ENCODE measurements at places on chromosomes 6 and 20.

DNA sequence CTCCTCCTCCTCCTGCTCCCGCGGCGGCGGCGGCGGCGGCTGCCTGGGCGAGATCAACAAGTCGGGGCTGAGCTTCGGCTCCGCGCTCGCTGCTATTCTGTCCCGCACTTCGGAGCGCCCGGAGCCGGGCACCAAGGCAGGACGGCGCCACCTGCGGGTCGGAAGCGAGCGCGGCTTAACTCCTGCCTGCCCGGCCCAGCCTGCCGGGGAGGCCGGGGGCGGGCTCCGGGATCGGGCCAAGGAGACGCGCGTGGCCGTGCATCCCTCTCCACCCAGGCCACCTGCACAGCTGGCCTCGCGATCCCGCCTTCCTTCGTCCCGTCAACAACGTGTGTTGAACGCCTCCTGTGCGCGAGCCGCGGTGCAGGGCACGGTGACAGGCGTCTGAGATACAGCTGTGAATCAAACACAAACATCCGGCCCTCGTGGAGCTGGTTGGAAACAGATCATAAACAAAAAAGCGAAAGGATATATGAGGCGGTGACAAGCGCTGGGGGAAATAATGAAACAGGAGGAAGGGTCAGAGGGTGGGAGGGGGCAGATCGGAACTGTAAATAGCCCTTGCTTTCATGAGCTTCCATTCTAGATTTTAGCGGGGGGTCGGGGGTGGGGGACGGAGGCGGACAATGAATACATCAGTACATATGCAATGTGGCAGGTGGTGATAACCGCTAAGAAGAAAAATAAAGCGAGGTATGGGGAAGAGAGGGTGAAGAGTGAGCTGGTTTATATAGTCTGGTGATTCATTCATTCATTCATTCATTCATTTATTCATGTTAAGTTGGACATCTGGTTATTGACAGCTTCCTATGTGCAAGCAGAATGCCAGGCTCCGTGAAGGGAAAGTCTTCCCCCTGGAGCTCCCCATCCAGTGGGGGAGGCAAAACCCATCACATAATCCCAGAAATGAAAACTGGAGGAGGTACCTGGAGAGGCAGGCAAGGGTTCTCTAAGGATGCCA, 2.0 kb upstream of the KCNB1 start:
- DNase-seq, result peak; percentile 92

DNA sequence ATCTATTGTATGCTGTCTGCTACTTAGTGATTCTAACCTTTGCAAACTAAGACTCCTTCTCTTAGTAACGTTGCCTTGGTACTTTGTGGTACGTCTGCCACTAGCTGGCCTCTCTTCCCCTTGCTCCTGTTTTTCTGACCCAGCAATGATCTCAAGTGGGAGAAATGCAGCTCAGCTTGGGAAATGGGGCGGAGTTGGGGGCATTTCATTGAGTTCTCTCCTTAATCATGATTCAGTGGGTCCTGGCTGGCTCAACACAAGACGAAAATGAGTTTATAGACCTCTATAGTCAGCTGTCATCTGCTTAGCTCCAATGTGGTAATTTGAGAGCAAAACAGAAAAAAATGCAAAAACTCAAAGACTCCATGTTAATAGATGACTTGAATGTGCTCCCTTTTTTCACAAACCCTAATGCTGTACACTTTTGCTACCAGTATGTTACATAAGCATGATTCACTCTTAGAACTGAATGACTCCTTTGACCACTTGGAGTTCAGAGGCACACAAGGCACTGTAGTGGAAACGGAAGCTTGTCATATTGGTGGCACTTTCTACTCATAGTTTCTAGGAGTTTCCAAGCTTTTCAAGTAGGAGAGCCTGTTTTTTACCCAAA, 55.3 kb upstream of the SOX4 start:
- no peak for DNase-seq

DNA sequence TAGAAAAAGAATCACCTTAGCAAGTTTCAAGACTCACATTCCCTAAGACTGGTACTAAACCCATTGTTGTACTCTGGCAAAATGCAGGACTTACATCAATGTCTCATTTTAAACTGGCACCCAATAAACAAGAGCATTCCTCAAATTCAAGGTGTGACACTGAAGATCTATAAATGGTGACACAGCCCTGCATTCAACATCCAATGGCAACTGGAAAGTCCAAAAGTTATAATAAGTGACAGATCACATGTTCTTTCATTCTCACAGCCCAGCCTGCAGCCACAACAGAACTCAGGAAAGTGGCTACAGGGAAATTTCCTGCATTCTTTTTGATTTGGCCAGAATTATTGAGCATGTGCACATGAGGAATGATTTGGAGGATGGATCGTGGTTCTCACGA, 57.5 kb downstream of the MBOAT1 start:
- no peak for DNase-seq

- DNase-seq, result no peak
Measured at GRCh38 chr6:69216127-69216526, 580.7 kb downstream of the LMBRD1 start.

DNA sequence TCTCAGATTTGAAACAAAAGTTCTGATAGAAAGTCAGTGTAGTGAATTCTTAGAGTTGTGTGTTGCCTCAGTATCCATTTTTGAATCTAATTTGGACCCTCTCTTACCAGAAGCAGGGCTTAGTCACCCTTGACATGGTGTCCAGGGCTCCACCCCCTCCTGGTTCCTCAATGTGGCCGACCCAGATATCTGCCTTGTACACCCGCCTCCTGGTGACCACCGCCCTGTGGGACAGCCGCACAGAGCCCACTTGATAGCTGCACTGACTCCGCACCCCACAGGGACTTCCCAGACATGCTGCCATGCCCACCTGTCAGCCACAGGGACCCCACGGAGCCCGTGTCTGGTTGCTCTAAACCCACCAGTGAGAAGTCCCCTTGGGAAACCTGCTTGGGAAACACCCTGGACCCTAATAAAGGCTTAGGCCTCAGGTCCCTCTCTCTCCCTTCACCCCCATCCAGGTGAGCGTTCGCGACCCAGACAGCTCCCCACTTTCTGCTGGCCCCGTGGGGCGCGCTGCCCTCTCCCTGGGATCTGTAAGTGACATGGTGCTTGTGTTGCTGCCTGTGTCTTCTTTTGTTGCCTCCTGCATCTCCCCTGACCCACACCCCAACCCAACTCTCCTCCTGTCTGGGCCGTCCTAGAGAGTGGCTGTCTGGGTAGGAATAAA, 47.2 kb upstream of the SYNDIG1 start:
- no peak for DNase-seq

GRCh38 chr6:88513920-88514319, 347.8 kb upstream of the CNR1 start:
- no peak for DNase-seq

DNA sequence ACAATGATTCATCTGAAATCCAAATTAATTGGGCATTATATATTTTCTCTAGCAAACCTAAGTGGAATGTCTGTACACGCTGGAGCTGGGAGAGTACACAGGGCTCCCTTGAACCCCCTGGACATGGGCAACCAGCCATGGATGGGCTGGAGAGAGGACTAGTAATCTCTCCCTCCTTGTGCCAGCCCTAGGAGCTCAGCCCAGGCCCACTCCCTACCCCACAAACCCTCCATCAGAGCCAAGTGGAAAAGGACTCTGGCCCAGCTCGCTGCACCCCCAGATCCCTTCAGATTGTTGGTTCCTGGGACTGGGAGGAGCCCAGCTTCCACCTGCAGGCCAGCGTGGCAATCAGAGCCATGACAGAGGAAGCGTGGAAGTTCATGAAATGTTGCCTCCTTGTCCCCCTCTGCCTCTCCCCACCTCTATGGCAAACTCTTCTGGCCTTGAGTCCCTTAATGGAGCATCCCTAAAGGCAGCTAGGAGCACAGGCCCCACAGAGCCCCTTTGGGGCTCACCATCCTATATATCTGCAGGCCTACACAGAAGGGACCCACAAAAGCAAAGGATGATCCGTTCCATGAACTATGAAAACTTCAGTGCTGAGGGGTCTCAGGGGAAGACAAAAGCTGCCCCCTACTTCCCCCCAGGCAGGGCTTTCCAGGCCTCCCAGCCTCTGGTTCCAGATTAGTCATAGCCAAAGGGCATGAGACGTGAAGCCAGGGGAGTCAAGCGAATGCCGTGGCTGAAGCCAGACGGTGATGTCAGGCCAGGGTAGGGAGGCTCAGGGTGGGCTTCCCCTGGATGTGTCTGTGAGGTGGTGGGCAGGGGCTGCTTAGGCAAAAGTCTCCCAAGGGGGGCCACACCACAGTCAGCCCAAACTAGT, 126.4 kb upstream of the MAFB start:
- DNase-seq, result no peak

DNA sequence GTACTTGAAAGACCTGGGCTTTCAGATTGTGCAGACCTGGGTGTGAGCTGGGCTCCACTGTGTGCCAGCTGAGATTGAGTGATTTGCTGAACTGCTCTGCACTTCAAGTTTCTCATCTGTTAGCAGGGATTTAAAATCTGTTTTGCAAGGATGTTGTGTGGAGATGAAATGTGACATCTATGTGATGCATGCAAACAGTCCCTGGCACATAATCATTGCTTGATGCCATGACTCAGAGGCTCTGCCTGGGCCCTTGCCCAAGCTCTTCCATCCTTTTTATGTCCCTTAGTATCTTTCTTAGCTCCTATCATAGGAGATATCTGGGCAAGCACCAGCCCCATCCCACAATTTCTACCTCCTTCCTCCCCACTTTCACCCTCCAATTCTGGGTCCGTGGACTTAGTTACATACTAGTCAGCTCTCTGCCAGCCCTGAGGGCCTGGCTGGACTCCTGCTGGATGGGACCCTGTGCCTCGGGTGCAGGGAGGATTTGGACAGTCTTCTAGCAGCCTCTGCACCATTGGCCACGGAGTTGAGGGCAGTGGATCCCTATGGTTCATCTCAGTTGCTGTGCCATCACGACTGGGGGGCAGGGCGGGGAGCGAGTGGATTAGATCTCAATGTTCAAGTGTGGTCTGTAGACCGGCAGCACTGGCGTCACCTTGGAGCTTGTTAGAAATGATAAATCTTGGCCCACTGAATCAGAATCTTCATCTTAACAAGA, 103.6 kb downstream of the MAP3K7 start:
- DNase-seq, result no peak

DNA sequence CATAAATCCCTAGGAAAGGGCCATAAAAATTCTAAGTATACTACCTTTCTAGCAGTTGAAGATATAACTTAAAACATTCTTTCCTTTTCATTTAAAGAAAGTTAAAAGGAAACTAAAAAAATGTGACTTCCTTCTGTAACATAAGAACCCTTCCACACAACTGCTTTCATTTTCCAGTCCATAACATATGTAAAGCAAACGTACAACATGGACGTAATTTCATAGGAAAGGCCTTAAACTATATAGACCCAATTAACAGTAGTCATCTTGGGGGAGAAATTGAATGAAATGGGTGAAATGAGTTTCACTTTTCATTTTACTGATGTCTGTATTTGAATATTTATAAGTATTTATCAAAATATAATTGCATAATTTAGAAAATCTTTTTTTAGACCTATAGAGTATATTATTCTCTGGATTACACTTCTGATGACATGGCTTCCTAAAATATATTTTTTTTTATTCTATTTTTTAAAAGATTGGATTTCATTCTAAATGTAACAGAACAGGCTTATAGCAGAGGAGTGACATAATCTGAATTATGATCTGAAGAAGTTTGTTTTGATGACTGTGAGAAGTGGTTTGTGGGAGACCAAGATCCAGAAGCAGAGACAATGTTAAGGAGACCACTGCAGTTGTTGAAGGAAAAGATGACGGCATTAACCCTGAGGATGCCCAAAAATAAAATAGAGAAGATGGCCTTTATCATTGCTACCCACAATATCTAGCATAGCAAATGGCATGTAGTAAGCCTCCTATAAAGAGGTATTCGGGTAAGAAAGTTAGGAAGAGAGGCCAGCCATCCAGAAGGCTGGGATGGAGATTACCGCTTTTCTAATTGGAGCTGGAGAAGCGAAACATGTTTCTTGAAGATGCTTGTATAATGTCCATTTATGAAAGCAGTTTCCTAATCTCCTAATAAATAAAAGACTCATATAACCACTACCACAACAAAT, 260.4 kb downstream of the PTPRK start:
- no peak for DNase-seq

- no peak for DNase-seq
Measured at GRCh38 chr6:66568271-66568670, 861.2 kb upstream of the EYS start.

- no peak for DNase-seq
Measured at GRCh38 chr6:156918647-156919046, 141.5 kb downstream of the ARID1B start.

GRCh38 chr6:72350296-72350881, 271.5 kb upstream of the KCNQ5 start:
- DNase-seq, result no peak

GRCh38 chr20:48801197-48801596, 26.6 kb downstream of the PREX1 start:
- no peak for DNase-seq

DNA sequence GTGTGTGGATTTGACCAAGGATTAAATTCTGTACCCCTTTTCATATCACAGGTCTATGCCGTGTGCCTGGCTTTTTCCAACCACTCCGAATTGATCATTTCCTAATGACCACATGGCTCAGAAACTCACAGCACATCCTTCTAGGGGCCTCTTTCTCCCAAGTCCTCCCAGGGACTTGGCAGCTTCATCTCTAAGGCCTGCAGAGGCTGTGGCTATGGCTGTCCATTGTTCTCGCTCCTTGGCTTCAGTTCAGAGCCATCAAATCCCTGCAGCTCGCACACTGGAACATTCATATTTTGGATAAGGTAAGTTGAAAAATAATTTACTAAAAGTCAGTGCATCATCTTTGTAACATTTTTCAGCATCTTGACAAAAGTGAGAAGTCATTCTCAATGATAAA, 497.2 kb upstream of the CDH4 start:
- peak; percentile 5 for DNase-seq

- DNase-seq, result no peak
Measured at GRCh38 chr6:150634964-150635292, 35.2 kb downstream of the PLEKHG1 start.

- no peak for DNase-seq
Measured at GRCh38 chr20:48277266-48277665, 492.0 kb upstream of the SULF2 start.

GRCh38 chr20:11302436-11302835, 615.3 kb upstream of the BTBD3 start:
- no peak for DNase-seq

DNA sequence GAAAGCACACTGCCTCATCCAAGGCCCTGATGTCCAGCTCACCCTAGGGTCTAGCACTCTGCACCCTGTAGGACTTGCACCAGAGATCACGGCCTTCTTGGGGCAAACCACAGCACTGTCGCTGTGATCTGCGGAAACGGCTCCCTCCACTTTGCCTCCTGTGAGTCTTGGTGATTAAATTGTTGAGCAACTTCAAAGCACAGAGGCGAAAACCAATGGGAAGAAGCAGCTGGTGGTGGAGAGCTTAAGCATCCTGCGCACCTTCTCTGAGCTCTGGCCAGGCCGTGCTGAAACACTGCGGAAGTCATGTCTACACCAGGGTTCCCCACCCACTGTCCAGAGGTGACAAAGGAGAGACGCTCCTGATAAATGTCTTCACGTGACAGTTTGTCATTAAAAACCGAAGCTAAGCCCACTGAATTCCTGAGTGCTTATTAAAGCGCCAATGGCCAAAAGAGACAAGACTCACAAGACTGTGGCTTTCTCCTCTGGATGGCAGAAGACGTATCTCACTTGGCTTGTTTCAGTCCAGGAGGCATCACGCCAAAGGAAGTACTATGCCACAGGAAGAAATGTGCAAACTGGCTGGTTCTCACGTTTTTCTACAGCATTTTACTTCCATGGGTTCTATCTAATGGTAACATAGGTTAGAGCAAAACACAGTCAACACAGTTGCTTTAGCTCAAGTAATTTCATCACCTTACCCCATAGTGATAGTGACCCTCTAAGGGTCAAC, 3.1 kb downstream of the RAMACL start:
- DNase-seq, result no peak

- no peak for DNase-seq
Measured at GRCh38 chr6:90338409-90338808, 41.8 kb upstream of the BACH2 start.

- DNase-seq, result no peak
Measured at GRCh38 chr6:2733324-2733723, 17.4 kb downstream of the MYLK4 start.

Data from ecto neural progenitor cell (in vitro differentiated cells).